Activated CD8-positive, alpha-beta memory T cell treated with anti-CD3 and anti-CD28 coated beads, Interleukin-2, amount 10 ng/mL, durations not matched to agents 7 days and 5 days (primary cell): ENCODE measurements at places on chromosomes 2 and 18. TPM values are rescaled to one million over a fixed set of nuclear protein-coding genes. Genes with fewer than 3 reads are reported as not detected.
A peak's percentile ranks its signal among the peaks of the same experiment; 100 is the strongest.

- DNase-seq: no peak
Observed at GRCh38 chr2:151882786-151883445, 54.7 kb upstream of the ARL5A start.

GRCh38 chr2:10246831-10247230 lies 55.9 kb upstream of the HPCAL1 start:
- no peak for DNase-seq

DNA sequence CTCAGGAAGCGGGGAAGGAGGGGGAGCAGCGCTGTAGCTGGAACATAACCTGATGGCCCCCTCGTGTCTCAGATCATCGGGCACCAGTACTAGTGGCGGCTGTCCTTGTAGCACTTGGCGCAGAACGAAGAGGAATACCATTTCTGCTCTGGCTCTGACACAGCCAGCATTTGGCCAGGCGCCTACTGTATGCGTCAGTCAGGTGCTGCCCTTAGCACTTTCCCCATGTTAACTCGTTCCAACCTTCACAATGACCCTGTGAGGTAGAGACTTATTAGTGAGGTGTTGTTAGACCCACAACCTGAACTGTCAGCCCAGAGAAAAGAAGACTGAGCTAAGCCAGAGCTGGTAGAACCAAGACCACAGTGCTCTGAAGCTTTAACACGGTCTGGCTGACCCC lies 47.7 kb upstream of the EML6 start:
- no peak for DNase-seq

GRCh38 chr2:159010963-159011362 lies 42.5 kb downstream of the TANC1 start:
- DNase-seq: no peak

GRCh38 chr2:144833075-144833637 lies 313.2 kb upstream of the ZEB2 start:
- no peak for DNase-seq

DNA sequence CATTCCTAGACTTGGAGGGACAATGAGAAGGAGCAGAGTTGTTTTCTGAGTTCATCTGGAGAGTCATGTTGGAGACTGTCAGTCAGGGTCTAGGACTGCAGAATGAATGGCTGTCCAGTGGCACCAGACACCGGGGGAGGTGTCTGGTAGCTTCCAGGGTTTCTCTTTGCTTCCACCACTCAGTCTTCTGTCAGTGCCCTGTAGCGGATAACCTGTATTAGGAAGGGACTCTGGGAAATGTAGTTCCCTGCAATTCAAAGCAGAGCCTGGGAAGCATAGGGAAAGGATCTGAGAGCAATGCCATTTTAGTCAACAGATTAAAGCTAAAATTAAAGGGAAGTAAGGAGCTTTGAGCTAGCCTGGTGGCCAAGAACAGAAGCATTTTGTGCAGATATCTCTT lies 257.9 kb downstream of the THSD7B start:
- DNase-seq: no peak

- DNase-seq: no peak
Observed at GRCh38 chr18:75607701-75608100, 180.2 kb upstream of the SMIM21 start.

DNA sequence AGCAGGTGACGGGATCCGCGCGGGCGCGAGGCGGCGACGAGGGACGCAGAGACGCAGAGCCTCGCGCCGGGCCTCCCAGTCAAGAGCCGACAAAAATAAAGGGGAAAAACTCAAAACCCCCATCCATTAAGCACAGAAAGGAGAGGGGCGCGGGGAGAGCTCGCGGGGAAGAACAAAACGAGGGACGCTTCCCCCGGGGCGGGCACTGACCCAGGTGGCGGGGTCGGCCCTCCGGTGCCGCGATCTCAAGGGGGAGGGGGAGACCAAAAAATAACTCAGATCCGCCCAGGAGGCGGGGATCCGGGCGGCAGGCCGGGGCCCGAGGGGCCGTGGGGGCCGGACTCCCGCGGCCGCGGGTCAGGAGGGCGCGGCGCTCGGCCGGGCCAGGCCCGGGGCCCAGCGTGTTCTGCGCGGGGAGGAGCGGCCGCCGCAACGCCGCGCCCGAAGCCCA lies 597 bp downstream of the RNF103 start:
- DNase-seq: peak; percentile 67

DNA sequence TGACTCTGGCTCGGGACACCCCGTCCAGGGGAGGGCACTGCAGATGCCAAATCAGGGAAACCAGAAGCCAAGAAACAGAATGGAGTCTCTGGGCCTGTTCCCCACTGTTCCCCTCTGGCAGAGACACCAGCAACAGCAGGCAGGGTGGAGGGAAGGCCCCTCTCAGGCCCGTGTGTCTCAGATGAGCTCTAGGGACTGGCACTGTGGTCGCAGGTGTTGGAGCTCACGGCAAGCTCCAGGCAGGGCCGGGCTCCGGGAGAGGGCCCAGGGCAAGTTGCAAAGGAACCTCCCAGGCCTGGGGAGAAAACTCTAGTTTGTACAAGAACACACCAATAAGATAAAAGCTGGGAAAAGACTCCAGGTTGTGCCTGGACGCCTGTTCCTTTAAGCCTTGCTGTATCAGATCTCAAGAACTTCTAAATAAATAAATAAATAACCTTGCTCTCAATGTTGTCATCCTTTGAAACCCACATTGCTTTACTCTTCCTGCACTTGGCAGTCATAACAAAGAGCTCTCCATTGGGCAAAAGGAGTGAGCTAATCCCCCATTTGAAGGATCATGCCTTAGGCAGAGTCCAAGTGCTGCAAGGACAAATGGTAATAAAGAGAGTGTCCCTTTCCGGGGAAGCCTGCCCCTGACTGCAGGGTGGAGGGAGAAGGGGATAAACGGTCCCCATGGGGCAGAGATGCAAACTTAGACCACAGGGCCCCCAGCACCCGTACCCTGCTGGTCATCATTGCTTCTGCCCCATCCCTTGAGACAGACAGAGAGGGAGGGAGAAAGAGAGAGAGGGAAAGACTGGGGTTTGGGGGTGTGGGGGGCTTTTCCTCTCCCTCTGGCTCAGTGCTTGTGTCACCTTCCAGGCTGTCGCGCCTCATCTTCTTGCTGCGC lies 33.3 kb downstream of the CNGA3 start:
- no peak for DNase-seq

GRCh38 chr2:62426154-62426912 lies 79.7 kb downstream of the TMEM17 start:
- DNase-seq: no peak

DNA sequence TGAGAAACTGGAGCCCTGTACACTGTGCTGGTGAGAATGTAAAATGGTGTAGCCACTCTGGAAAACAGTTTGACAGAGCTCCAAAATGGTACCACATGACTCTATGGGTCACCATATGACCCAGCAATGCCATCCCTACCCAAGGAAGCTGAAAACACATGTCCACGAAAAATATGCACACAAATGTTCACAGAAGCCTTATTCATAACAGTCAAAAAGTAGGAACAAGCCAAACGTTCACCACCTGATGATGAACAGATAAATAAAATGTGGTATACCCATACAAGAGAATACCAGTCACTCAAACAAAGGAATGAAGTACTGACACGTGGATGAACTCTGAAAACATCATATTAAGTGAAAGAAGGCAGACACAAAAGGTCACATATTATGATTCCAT lies 4.6 kb downstream of the AFG3L2 start:
- no peak for DNase-seq

DNA sequence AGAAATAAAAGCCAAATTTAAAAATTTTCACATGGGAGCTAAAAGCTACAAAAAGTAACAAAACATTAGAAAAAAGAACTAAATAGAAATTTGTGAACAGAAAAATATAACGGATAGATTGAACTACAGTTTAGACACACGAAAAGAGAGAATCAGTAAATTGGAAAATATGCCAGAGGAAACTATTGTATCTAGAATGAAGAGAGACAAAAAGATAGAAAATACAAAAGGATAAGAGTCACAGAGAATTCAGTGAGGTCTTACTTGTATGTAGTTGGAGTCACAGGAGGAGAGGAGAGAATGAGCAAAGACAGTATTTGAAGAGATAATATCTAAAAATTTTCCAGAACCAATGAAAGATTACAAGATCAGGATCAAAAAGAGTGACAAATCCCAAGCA lies 11.3 kb upstream of the MCFD2 start:
- no peak for DNase-seq

- no peak for DNase-seq
Observed at GRCh38 chr2:175855794-175856453, 146.1 kb downstream of the LNPK start.

- DNase-seq: no peak
Observed at GRCh38 chr2:113828049-113828742, 61.7 kb upstream of the ACTR3 start.

GRCh38 chr18:34942276-34942675 lies 98.9 kb upstream of the MAPRE2 start:
- DNase-seq: no peak

DNA sequence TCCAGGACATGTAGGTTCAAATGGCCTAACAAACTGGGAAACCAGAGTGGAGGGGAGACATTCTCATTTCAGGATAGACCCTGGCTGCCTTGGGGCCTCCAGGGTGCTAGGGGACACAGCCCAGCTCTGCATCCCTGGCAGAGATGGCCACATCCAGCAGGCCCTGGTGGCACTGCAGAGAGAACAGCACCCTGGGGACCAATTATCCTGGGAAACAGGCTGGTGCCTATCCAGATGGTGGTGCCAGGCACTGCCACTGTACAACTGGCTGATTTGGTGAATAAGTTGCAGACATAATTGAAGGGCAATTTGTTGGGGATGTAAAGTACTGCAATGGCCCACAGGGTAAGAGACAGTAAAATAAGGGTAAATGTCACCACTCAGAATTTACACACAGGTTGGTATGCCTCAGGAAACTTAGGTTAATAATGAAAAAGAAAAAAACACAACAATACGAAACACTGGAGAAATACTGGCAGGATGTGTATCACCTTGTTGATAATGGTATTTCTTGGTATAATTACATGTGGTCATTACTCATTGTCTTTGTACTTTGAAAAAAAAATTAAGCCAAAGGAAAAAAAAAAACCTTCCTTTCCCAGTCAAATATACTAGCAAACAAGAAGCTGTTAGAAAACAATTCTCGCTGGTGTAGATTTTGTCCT lies 12.8 kb upstream of the SFTPB start:
- no peak for DNase-seq

Gene SERPINB11
- total RNA-seq: not detected

Gene FSHR
- total RNA-seq: not detected

Gene TLX2
- 0.82 TPM for total RNA-seq

Gene VIL1
- total RNA-seq: not detected

Gene L3MBTL4
- not detected for total RNA-seq

Gene GKN2
- total RNA-seq: not detected

Gene KCNK3
- total RNA-seq: not detected

Gene TEKT4
- total RNA-seq: not detected

Gene OTOS
- total RNA-seq: not detected

Gene TNFRSF11A
- 8.0 TPM for total RNA-seq

Gene DSC3
- total RNA-seq: not detected

Gene SLC38A11
- total RNA-seq: not detected

Gene TMEM169
- total RNA-seq: 0.75 TPM
